ENCODE measurements at places on chromosomes 2 and 18.

DNA sequence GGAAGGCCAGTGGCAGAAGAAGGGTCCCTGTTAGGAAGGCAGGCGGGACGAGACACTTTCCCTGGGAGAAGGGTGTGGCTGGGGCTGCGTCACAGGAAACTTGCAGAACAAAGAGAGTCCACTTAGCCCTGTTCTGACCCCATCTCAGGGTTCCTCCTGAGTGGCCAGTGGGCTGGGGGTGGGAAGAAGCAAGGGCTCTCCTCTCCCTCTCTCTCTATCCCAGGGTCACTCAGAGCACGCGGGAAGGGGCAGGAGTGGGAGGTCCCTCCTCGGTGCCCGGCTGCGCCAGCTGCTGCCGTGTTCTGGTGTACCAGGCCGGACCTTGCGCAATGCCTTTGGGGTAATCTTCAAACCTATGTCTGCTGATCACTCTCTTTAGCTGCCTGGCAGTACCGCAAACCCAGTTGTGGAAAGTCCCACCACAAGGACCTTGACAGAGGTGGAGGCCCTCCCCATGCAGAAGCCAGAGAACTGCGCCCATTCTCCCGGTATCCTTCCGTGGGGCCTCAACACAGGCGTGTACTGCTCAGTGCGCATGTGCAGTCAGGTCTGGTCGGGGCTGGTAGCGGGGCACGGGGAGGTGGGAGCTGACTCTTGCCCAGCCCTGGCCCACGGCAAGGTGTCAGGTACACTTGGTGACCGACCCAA lies 47.8 kb upstream of the ST3GAL5 start:
- no peak for DNase-seq

GRCh38 chr18:38262661-38263060 lies 697.1 kb upstream of the CELF4 start:
- DNase-seq, result no peak

DNA sequence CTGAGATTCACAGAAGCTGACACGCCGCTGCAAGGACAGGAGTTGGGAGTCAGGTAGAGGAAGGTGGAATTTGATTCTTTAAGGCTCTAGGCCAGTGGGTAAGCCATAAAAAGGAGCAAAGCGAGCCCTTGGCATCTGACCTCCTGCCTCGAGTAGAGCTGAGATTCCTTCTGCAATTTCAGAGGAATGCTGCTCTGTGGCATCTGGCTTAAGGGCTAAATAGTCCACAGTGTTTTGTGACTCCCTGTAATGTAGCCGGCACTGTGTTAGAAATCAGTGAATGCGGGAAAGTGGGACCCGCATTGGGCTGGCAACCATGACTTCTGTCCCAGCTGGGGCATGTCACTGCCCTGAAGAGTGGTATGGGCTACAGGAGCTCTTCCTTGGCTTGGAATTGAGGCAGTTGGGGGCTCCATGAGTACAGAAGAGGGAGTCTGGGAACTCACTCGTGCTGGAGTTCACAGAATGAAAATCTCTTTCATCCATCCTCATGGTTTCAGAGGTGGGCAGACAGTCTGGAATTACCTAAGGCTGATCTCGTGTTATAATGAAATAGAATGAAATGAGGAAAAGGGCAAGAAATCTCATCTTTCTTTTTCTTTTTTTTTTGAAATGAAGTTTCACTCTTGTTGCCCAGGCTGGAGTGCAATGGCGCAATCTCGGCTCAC lies 12.7 kb upstream of the MYCN start:
- no peak for DNase-seq

- DNase-seq, result no peak
Measured at GRCh38 chr2:124526221-124526620, 501.1 kb downstream of the CNTNAP5 start.

DNA sequence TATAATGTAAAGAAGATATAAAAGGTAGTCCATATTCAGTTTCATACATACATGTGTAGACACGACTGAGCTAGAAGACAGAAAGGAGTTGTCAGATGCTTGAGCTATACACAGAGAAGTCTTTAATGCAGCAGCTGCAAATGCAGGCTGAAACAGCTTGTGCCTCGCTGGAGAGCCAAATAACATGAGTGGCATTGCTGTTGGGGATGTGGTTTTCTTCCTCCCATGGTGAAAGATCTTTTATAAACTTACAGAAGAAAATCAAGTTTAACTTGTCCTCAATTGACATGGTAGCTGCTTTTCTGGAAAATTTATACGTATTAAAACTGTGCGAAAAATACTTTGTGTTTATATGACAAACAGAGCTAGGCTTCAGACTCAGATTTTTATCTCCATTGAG lies 16.4 kb upstream of the IL1R1 start:
- no peak for DNase-seq

- no peak for DNase-seq
Measured at GRCh38 chr18:54162431-54162830, 62.0 kb downstream of the MBD2 start.

DNA sequence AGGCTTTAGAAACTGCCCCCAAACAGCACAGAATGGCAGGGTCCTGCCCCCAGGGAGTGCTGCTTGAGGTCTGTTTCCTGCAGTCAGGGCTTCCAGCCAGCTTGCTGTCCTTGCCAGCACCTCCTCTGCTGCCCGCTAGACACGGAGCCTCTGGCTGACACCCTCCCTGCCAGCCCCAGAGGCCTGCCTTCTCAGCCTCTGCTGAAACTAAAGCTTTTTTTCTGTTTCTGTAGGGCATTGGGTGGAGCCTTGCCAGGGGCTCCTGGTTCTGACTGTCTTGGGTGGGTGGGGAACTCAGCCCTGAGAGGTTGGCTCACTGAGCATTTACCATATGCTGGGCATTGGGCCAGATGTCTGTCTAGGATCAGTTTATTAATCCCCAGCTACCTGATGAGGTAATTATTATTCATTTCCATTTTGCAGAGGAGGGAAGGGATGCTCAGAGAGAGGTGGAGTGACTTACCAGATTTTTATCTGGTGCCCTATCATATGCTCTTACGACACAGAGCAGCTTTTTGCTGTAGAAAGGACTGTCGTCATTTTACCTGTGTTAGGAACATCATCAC lies 35.4 kb downstream of the INPP4A start:
- DNase-seq, result no peak

DNA sequence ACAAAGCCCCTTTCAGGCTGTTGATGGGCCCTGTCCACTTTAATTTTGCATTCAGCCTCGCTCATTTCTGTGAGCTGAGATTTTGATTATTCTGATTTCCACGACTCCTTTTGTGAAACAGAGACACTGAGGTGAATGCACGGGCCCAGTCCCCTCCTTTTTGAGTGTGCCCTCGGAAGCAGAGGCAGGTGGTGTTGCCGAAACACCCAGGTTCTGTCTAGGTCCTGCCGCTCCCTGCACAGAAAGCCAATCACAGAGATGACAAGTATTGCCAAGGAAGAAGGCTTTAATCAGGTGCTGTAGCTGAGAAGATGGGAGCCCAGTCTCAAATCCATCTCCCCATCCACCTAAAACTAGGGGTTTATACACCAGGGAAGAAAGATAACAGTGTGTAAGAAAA lies 44.2 kb upstream of the EDAR start:
- no peak for DNase-seq

- no peak for DNase-seq
Measured at GRCh38 chr2:11863103-11863502, 116.7 kb downstream of the LPIN1 start.

DNA sequence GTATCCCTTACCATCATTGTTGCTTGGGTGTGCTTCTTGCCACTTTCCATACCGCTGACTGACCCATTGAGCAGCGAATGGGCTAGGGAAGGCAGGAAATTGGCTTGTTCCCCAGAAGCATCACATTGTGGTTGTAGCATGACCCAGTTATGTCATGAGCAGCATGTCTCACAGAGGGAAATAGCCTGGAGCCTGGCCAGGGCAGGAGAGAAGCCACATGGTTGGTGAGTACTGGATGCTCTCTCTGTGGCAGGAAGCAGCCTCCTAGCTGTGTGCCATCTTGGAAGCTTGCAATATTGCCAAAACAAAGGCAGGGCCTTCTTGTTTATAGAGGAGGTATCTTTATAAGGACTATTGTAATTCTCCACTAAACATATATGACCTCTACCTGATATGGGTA lies 482.6 kb downstream of the PIK3C3 start:
- peak; percentile 50 for DNase-seq

GRCh38 chr2:191747170-191747530 lies 69.2 kb downstream of the NABP1 start:
- DNase-seq, result no peak

Data from epithelial cell of proximal tubule (primary cell).